Fibroblast of lung (primary cell): ENCODE measurements at places on chromosomes 3 and 15. TPM values are rescaled to one million over a fixed set of nuclear protein-coding genes. Genes with fewer than 3 reads are reported as not detected.

DNA sequence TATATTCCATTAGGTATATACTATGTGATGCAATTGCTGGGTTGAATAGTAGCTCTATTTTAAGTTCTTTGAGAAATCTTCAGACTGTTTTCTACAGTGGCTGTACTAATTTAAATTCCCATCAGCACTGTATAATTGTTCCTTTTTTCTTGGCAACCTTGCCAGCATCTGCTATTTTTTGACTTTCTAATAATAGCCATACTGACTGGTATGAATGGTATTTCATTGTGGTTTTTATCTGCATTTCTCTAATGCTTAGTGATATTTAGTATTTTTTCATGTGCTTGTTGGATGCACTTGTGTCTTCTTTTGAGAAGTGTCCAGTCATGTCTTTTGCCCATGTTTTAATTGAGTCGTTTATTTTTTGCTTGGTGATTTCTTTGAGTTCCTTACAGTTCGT lies 145.1 kb upstream of the PLSCR5 start:
- no peak overlapping the region for H3K27ac ChIP-seq
- peak; percentile 56 for DNase-seq
- H3K27me3 ChIP-seq = no peaks in the 10 kb centered on the region
- no peaks in the 10 kb centered on the region for H3K4me1 ChIP-seq
- H3K36me3 ChIP-seq = no peaks in the 10 kb centered on the region
- no peak overlapping the region for H3K4me3 ChIP-seq

- H3K27ac ChIP-seq = no peak overlapping the region
- H3K4me1 ChIP-seq = no peaks in the 10 kb centered on the region
- H3K27me3 ChIP-seq = no peaks in the 10 kb centered on the region
- no peak overlapping the region for H3K4me3 ChIP-seq
These were observed 171.0 kb downstream of the FNDC3B start for GRCh38 chr3:172210355-172210754.

DNA sequence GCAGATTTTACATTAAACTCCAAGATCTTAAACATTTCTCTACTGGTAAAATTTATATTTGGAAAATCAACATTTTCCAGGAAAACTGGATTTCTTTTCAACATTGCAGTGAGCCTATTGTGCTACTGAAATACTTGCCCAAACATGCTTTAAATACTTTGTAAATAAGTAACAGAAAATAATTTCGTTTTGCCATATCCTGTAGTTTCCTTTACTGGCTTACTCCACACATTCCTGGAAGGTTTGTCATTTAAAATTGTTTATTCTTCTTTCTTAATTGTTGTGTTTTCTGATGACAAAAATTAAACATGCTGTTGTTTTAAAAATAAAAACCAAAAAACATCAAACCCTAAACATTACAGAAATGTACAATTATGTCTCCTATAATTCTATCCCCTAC lies 22.0 kb downstream of the ACAD11 start:
- H3K36me3 ChIP-seq = peaks cover 4% of the 10 kb centered on the region
- H3K27ac ChIP-seq = no peak overlapping the region
- no peaks in the 10 kb centered on the region for H3K27me3 ChIP-seq
- peak; percentile 39 for DNase-seq
- peaks cover 4% of the 10 kb centered on the region for H3K4me1 ChIP-seq

Gene HESX1
- total RNA-seq = 0.26 and 0.99 TPM in 2 replicates

DNA sequence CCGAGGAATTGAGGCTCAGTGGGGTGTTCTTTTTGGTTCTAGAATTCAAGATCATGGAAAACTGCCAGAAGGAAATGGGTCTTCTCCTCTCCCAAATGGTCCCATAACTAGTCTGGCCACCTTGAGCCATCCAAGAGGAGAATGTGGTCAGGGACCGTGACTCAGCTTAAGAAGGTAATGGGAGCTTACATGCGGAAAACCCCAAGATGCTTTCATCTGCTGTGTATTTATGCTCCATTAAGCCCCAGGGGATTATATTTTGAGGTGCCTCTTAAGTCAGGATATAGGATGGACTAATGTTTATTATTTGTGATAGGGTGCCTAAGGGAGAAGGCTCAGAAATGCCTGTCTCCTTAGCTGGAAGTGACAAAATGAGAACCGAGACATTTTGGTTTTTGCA lies 39.2 kb upstream of the DLG1 start:
- H3K4me1 ChIP-seq = peaks cover 2% of the 10 kb centered on the region
- no peaks in the 10 kb centered on the region for H3K27me3 ChIP-seq
- H3K27ac ChIP-seq = no peak overlapping the region
- DNase-seq = no peak
- no peaks in the 10 kb centered on the region for H3K36me3 ChIP-seq
- H3K4me3 ChIP-seq = no peak overlapping the region

DNA sequence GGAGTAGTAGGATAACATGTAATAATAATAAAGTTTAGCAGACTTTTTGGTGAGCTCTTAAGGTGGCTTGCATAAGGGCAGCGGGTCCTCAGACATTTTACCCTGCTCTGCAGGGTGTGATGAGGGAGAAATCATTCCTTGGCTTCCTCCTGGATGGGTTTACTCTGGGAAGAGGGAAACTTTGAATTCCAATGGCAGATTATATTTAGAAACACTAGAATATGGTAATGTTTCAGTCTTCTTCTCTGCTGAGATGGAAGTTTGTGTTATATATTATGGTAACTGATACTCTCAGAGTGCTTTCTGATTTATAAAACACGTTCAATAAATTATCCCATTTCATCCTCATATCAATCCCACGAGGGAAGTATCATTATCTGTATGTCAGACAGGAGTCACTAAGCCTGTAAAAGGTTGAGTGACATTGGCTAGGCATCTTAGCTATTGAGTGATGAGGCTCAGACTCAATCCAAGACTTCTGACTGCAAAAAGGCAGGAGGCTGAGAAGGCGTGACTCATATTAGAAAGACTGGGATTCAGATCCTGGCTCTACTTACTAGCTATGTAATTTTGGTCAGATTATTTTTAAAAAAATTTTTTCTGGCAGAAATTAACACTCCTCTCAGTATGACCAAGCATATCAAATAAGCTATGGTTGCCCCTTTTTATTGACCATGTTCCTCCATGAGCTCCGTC lies 19.3 kb downstream of the PDIA5 start:
- peaks cover 24% of the 10 kb centered on the region for H3K4me1 ChIP-seq
- H3K27me3 ChIP-seq = no peaks in the 10 kb centered on the region
- DNase-seq = no peak
- H3K4me3 ChIP-seq = no peak overlapping the region

DNA sequence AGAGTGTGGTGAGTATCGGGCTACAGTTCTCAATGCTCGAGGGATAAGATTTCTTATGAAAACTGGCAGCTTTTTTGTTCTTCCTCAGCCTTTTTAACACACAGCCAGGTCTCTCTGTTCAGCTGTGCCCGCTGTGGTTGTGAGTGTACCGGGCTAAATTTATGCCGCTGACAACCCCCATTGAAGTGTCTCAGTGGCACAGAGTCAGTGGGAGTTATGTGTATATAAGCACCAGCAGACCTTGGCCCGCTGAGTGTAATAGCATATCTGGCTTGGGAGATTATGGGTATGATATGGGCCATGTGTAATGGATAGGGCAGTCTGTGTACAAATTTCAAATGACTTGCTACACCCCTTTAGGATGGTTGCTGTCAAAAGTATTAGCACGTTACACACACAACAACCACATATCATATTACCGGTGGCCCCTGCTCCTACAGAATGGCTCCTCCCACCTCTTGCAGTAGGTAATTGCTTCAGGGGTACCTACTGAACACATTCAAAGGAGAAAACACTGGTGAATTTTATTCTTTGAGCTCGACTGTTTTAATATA lies 26.9 kb upstream of the NR2F2 start:
- H3K27me3 ChIP-seq = no peaks in the 10 kb centered on the region
- no peaks in the 10 kb centered on the region for H3K36me3 ChIP-seq
- DNase-seq = no peak
- H3K4me3 ChIP-seq = no peak overlapping the region
- H3K27ac ChIP-seq = no peak overlapping the region

GRCh38 chr3:171282041-171282440 lies 178.2 kb downstream of the TNIK start:
- H3K27me3 ChIP-seq = no peaks in the 10 kb centered on the region
- no peak overlapping the region for H3K4me3 ChIP-seq
- H3K4me1 ChIP-seq = peaks cover 7% of the 10 kb centered on the region
- no peaks in the 10 kb centered on the region for H3K36me3 ChIP-seq

GRCh38 chr3:143302638-143303171 lies 183.1 kb downstream of the CHST2 start:
- peaks cover 7% of the 10 kb centered on the region for H3K4me1 ChIP-seq
- peak overlapping the region; percentile 39 for H3K27ac ChIP-seq
- no peaks in the 10 kb centered on the region for H3K36me3 ChIP-seq
